ENCODE measurements at places on chromosomes 6 and 20.

GRCh38 chr6:14440215-14440910, 322.8 kb downstream of the CD83 start:
- no peak for DNase-seq

DNA sequence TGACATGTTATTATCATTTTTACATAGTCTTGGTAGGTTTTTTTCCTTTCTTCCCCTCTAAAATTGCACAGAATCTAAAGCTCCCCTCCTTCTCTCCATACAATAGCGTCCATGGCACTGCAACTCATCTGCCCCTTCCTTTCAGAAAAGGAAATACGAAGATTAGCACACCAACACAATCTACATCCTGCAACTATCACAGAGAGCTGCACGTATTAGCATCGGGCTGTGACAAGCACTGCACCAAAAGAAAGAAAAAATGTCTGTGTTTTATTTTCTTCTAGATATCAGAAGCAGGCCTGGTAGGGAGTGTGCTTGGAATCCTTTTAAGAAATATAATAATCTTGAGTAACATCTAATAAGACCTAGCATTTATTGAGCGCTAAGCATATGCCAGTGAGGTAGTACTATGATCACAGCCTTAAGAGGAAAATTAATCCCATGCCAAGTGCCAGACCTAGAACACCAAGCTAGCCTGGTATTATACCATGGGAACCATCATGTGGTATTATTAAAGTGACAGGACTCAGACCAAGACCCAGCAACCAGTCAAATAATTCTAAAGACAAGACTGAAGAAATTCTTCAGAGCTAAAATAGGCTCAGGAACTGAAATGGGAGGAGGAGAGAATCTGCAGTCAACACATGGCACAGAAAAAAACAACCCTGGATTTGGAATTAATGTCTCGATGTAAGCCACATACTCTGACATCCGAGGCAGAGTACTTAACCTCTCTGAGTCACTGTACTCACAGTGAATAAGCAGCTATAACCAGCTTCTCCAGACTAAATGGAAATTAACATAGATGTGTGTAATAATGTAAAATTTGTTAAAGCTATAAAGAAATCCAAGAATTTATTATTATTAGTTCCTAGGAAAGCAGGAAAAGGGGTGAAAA, 124.3 kb downstream of the IPCEF1 start:
- DNase-seq: no peak

DNA sequence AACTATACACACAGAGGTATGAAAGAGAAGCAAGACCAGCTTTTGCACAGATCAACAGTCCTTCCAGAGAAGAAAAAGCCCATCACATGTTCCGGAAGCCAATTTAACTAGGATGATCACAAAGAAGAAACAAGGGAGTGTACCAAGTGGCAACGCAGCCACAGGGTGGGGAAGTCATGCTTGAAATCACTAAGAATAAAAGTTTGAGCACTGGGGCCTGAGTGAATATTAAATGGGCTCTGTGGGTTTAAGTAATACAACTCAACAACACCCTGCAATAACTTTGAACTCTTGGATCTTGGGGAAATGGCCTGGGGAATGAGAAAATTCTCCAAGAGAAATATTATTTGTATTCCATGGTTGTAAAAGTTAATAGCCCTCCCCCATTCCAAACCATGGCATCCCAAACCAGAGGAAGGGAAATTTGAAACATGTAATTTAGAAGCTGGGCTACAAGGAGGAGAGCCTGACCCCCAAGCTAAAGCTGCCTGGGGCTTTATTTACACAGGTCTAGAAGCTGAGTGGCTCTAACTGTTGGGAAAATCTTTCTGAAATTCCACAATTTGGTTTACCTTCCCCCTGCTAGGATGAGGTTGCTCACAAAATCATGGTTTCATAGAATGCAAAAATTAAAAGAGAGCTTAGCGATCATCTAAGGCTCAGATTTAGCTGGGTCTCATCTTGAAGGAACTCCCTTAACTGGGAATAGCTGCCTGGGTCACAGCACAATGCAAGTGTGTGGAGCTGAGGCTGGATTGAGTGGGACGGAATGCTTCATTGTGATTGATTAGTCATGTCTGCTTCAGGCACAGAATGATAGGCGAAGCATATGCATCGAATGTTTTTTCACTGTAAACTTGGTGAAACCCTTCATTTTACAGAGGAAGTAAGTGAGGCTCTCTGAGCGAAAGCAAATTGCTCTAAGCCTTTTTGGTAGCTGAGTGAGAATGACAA, 143.6 kb downstream of the BMP7 start:
- DNase-seq: no peak

- no peak for DNase-seq
Observed at GRCh38 chr6:7881765-7882500, 28.7 kb downstream of the TXNDC5 start.

DNA sequence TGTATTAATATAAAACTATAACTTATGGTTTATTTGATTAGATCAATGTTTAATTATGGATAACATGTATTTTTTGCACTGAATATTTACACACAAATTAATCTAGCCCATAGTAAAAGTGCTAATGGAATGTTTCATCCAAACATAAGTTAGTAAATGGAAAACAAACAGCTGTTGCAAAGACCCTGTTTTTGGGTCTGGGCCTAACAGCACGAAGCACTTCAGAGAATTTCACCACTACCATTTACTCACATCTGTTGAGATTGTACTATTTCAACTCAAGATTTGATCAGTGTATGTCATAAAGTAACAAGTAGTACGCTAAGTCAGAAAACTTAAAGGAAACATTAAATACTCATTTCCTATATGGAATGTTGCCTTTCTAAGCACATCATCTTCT, 359.6 kb downstream of the LAMA2 start:
- no peak for DNase-seq

DNA sequence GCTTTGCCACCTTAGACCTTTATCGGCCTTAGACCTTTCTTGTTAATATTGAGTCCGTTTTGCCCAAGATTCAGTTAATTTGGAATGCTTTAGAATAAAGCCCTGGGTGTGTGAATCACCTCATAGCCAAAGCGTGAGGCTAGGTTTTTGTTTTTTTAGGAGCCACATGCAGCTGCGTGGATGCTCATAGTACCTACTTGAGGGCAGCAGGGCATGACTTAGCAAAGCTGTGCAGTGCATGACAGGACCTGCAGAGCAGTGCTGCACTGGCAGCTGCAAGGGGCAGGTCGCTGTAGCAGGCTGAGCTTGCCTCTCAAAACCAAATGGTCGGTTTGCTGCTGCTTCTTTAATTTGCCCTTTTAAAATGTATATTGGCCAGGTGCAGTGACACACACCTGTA, 116.1 kb downstream of the JAG1 start:
- DNase-seq: no peak

- DNase-seq: no peak
Observed at GRCh38 chr20:11047559-11047958, 373.8 kb upstream of the JAG1 start.

DNA sequence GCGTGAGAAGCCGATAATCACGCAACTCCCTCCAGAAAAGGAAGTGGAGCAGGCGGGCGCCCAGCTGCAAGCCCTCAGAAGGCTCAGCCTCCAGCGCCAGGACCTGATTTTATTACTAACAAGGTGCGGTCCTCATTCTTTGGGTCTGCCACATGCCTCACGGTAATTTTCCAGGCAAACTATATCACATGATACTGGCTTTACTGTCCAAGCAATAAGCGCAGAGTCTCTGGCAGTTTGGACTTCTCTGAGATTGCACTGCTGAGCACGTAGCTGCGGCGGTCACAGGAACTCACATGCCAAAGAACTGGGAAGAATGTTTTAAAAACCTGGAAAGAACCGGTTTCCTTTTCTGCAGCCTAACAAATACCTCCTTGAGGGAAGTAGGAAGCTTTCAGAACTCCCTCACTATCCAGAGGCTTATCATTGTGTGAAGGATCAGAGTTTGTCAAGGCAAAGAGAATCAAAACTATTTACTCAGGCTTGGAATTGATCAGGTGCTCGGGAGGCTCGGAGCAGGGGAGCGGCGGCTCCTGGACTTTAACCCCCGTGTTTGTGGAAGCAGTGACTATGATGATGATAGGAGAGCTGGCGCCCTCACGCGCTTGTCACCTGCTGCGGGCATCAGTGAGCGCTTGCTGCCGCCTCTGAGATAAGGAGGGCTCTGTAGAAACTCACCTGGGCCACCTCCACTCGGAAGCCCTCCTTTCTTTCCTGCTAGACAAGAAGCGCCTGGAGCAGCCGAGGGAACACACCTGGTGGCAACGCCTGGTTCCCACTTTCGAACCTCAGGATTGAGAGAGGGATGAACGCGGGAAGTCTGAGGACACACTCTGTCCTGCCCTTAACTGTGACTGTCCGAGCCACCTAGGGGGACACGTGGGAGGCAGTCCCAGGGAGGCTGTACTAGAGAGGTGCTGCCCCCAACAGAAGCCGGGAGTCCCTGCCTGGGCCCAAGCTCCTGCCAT, 27.2 kb upstream of the SYNJ2 start:
- no peak for DNase-seq

- no peak for DNase-seq
Observed at GRCh38 chr6:107716688-107717089, 107.4 kb downstream of the SCML4 start.

GRCh38 chr6:116396441-116396840, 25.7 kb downstream of the DSE start:
- no peak for DNase-seq

- no peak for DNase-seq
Observed at GRCh38 chr20:63293871-63294535, 1.0 kb downstream of the COL20A1 start.

- DNase-seq: no peak
Observed at GRCh38 chr6:169885131-169885530, 133.7 kb downstream of the ERMARD start.

- DNase-seq: no peak
Observed at GRCh38 chr6:82894653-82895259, 170.9 kb downstream of the UBE3D start.

DNA sequence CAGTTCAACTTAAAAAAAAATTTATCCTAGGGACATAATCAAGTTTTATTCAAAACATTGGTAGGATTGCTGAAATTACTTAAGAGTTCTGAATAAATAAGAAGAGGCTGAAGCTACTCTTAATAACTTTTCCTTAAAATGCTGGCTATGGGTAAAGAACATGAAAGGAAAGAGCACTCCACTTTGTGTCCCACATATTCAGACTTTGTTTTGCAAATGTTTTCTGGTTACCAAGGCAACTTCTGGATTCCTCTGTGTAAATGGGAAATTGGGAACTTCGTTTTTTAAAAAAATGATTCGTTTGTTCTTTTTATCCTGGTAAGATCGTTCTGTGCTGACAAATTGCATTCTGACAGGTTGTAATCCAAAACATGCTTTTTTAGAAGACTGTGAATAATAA, 115.0 kb downstream of the KIF6 start:
- DNase-seq: no peak

DNA sequence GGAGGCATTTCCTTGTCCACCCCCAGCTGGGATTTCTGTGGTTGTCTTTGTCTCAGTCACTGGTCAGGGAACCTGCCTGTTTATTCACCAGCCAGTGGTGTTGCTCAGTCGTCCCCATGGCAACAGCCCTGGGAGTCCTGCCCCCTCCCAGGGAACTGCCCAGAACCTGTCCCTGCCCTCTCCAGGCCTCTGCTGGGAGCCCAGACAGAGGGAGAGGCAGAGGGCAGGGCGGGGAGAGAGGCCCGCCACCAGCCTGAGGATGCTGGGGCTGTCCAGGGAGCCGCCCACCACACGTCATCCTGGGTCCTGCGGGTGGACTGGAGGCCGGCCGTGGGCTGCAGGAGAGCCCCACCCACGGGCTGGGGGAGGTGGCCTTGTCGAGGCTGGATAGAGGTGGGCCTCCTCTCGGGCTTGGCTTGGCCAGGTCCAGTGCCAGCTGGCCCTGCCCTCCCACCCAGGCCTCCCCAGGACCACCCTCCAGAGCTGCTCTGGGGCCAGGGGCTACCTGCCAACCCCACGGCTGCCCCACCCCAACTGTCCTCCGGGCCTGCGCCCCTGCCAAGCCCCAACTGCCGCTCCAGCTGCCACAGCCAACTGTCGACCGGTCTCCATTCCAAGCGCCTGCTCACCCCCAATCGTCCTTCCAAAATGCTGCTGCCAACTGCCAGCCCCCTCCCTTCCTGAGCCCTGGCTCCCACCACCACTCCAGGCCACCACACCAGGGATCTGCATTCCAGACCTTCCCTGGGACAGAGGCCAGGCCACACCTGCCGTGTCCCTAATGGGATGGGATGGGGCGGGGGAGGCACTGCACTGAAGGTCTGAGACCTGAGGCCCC, 4.2 kb upstream of the ZBTB46 start:
- no peak for DNase-seq

- no peak for DNase-seq
Observed at GRCh38 chr6:118171852-118172251, 264.8 kb downstream of the SLC35F1 start.

Data from NCI-H1436 (cell line).